ENCODE measurements at places on chromosomes 4 and X.

- no peak for DNase-seq
These were observed 261.8 kb downstream of the KLHL13 start for GRCh38 chrX:117854806-117855205.

GRCh38 chr4:139469216-139469615, 15.3 kb downstream of the RAB33B start:
- no peak for DNase-seq

DNA sequence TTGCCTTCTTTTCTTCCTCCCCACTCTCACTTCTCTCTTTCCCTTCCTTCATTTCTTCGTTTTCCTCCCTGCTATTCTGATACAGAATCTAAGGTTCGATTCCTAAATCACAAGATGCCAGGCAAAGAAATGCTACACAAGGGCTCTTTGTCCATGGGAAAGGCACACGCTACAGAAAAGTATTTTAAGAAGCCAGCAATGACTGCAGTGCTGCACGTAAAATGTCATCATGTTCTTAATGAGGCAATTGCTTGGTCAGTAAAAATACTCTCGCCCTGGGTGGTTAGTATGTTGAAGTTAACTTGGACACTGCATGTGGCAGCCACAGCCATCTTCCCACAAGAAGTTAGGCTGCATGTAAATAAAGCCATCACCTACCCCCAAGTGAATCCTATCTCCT, 178.4 kb downstream of the DHX15 start:
- no peak for DNase-seq

- no peak for DNase-seq
These were observed 29.3 kb downstream of the BEND4 start for GRCh38 chr4:42123071-42123644.

DNA sequence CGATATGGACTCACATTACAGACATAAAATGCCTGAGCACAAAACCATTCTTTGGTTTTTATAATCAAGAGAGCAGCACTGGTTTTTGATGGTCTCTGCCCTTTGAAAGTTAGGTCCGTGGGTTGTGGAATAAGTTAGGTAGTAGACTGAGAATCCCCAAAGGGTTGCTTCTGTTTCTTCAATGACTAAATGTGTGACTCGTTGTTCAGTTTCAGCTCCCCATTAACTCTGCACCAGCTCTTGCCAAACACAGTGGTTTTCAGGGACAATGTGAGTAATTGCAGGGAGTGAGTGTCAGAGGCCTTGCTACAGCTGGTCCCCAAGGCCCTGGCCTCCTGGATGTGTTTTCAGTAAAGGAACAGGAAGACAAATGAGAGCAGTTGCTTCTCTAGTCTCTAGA, 24.8 kb downstream of the SMIM20 start:
- peak; percentile 24 for DNase-seq

DNA sequence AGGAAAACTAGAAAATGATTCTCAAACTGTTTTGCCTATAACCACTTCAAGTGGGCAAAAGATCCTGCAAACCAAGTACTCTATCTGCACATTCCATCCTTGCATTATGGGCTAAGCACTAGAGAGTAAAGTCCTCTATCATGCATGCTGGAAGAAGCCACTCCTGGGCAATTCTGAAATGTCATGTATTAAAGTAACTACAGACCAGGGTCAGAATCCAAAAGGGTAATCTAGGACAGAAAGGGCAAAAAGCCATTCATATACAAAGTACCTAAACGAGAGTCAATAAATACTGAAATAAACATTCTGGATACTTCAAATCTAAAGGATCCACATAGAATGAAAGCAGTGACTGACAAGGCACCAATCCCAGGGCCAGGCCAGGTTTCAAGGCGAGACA, 1.0 kb downstream of the SNX12 start:
- peak; percentile 14 for DNase-seq

GRCh38 chr4:137702512-137702911, 170.2 kb upstream of the PCDH18 start:
- no peak for DNase-seq

GRCh38 chr4:81555489-81555888, 83.8 kb upstream of the RASGEF1B start:
- DNase-seq = no peak

GRCh38 chrX:7637066-7637465, 205.9 kb upstream of the VCX start:
- DNase-seq = no peak

- DNase-seq = no peak
These were observed 8.3 kb upstream of the HOPX start for GRCh38 chr4:56689201-56689969.

Data from adipocyte (in vitro differentiated cells).